ENCODE measurements at places on chromosomes 16 and 17.

DNA sequence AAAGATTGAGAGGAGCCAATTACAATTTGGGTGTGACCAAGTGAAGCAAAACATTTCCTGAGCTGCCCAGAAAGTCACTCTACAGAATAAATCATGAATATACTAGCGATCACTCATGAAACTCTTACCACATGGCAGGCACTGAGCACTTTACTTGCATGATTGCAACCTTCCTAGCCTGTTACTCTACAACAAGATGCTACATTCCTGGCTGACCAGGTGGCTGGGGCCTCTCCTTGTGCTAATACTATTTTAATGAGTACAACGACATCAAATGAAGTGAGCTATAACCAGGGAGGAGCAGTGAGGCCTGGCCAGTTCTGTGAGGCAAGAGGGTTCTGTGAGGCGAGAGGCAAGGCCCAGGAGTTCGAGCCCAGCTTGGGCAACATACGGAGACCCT, 75.2 kb downstream of the CPPED1 start:
- DNase-seq, result no peak

DNA sequence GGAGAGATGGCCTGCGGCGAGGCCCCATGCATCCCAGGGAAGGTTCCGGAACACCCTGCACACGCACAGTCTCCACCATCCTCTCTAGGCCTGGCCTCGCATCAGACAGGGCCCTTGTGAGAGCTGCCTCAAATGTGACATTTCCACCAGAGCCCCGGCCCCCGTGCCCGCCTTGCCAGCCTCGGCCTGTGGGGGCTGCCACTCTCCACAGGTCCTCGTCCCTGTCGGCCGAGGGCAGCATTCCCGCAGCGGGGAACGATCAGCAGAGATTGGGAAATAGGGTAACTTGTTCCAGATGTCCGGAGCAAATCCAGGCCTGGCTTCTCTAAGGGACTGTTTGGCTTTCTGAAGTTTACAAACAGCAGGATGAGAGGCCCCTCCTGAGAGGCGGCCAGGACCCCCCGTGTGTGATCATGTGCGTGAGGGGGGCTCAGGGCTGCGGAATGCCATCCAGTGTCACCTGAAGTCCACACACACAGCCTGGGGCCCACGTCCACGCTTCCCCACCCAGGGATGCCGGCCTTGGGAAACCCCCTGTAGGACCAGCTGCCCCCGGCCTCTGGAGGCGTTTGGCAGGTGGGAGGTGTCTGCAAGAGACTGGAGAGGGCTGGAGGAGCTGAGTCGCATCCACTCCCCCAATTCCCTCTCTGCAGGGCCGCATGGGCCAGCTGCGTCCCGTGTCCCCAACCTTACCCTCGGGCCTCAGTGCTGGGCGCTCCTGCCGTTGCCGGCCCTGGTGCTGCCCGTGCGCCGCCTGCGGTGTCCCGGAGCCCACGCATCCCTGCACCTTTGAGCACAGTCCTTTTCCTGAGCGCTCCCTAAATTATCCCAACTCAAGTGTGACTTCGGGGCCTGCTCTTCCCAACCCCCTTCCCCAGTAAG, 70.4 kb downstream of the ZDHHC7 start:
- DNase-seq, result no peak

- no peak for DNase-seq
Observed at GRCh38 chr17:57779706-57780105, 34.6 kb upstream of the CCDC182 start.

GRCh38 chr17:41536741-41537613, 8.9 kb upstream of the KRT19 start:
- no peak for DNase-seq

DNA sequence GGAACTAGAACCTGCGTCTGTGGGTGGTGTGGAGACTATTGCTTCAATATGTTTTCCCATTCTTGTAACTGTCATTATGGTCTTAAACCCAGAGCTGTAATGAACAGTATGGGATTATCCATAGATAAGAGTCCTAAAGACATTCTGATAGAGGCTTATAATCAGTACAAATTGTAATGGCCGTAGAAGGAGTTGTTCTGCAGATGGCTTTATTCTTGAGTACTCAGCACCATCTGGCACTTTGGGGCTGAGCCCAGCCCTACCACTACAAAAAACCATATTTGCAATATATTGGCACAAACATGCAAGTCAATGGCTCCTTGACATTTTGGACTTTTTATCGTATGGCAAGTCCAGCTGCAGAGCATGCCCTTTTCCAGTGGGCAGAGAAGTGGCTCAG, 150.0 kb downstream of the HS3ST4 start:
- DNase-seq, result no peak

GRCh38 chr16:17309510-17309909, 161.2 kb downstream of the XYLT1 start:
- no peak for DNase-seq

DNA sequence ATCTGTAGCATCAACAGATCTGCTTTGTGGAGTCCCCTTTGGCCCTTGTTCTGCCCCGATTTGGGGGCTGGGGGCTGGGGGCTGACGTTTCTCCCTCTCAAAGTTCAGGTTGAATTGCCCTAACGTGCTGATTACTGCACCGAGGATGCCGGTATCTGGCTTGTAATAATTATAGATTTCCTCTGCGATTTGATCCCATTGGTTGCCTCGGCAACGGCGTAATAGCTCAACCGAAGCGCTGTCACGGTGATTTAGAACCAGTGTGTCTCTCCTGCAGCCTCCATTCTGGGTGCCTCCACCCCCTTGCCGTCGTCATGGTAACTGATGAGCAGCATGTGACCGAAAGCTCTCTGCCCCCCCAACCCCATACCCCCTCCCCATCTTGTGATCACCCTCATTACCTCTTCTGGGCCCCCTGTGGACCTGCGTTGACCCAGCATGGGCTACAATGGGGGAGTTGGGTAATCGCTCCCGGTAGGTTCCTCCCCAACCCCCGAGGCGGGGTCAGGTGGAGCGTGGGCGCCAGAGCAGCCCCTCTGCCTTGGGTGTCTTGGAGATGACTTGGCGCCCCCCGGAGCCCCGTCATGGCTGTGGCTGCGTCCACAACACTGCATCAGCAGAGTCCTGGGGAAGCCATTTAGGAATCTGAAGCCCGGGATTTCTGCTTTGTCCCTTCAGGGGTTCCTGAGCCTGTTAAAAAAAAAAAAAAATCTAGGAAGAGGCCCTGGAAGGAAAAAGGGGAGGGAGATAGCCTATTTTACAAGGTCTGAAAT, 38.4 kb downstream of the ABAT start:
- DNase-seq, result peak; percentile 58

GRCh38 chr17:5571281-5571680, 13.0 kb downstream of the NLRP1 start:
- no peak for DNase-seq

DNA sequence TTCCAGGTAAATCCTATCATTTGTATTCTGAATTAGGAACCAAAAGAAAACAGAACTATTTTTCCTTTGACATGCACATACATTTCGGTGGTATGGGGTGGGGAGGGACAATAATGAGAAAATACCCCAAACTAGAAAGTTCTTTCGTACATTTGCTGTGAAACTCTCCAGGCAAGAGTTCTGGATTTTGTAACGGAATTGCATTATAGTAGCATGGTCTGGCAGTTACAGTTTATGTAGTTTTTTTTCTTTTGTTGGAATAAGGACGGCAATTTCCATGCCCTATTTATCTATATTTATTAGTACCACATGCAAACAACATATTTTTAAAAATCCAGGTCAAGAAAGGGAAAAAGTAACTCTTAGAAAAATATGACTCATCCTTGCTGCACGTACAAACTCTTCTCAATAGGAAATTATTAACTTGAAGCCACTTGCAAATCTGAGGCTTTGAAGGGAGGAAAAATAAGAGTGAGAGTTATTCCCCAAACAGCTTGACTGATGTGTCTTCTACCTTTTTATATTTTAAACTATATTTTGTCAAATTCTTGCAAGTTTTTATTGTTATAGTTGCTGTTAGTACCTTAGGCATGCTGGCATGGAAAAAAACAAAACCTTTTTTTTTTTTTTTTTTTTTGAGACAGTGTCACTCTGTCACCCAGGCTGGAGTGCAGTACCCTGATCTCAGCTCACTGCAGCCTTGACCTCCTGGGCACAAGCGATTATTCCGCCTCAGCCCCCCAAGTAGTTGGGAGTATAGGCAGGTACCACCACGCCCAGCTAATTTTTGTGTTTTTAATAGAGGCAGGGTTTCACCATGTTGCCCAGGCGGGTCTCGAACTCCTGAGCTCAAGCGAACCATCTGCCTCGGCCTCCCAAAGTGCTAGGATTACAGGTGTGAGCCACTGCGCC, 69.3 kb downstream of the WWP2 start:
- no peak for DNase-seq

- peak; percentile 53 for DNase-seq
Observed at GRCh38 chr16:85750827-85751697, at the start of gene C16orf74. Gene C16orf74, minus strand, starts transcription at chr16:85751096. Its CDS starts 15,879 bp downstream, at chr16:85735217.

GRCh38 chr17:8803531-8804420, 4.6 kb upstream of the MFSD6L start:
- peak; percentile 26 for DNase-seq

DNA sequence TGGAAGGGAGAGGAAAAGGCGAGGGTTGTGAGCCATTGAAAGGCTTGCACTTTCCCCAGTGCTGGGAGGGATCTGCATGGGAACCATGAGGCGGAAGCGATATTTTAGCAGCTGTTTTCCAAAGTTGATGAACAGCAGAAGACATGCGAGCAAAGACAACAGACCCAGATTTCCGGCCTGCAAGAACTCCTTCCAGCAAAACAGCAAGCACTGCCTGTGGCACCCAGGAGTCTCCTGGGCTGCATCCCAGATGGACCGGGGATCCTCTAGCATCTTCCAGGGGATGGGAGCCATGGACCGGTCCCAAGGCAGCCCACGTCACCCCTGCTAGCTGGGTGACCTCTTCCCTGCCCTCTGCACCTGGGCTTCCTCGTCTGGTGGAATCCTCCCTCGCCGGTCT, 162.8 kb downstream of the IRF8 start:
- DNase-seq, result no peak

DNA sequence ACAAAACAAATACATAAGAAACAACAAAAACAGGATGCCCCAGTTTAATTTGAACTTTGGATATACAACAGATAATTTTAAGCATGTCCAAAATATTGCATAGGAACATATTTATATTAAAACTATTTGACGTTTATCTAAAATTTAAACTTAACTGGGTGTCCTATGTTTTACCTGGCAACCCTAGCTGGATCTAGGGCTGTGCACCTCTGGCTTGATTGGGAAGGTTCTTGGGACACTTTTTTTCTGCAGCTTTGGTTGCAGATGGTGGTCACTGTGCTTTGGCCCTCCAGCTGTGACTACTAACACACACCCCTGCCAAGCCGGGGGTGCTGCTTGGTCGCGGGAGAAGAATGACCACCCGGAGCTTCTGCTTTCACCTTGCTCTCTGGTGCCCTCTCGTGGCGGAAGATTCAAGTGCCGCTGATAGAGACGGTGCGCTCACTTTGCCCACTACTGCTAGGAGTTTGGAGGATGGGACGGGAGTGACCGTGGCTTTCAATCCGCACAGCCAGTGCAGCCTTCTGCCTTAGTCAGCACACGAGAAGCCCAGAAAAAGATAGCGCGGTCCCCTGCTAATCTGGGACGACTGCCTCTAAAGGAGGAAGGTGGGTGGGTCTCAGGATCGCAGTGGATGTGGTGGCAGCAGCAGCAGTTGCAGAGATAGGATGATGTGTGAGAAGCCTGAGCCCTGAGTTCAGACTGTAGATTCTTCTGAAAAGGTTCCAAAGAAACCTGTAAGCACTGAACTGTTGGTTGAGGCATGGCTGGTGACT, 6.7 kb downstream of the SPACA3 start:
- DNase-seq, result peak; percentile 69

- DNase-seq, result peak; percentile 82
Observed at GRCh38 chr17:75632863-75633485, at the start of gene SMIM5. Gene SMIM5, plus strand, starts transcription at chr17:75633434. Its CDS starts 6,768 bp downstream, at chr17:75640202.

- DNase-seq, result no peak
Observed at GRCh38 chr16:68481636-68482035, 33.3 kb upstream of the SMPD3 start.

DNA sequence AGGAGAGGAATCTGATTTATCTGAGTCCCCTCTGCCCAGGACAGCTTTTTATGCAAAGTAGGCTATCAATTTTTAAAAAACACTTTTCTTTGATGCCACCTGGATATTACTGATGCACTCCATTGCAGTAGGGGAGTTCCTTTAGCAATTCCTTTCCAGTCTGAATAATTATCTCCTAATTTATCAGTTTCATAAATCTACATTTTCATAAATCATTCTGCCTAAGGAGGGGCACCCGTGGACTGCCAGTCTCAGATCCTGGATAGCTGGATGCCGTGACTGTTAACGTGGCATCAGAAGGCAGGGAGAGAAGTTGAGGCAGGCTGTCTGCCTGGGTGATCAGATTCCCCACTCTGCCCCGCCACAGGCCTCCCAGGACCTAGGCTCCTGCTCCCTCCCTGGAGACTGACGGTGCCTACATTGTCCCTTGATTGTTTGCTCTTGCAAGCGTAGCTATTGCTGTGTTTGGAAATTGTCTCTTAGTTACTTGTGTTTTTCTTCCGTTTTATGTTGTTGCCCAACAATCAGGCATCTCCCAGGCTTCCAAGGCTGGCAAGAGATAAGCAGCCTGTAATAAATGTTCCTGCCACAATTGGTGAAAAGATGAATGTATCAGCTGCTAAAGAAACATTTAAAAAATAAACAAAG, 75.2 kb downstream of the KATNIP start:
- no peak for DNase-seq

Measured in A673 (cell line).